NCI-H187 treated with DMSO at 0.1 percent for 48 hours (cell line): ENCODE measurements at places on chromosomes 5 and 9.
A peak's percentile ranks its signal among the peaks of the same experiment; 100 is the strongest.

- no peak for DNase-seq
Observed at GRCh38 chr5:56963246-56963645, 11.3 kb upstream of the MIER3 start.

DNA sequence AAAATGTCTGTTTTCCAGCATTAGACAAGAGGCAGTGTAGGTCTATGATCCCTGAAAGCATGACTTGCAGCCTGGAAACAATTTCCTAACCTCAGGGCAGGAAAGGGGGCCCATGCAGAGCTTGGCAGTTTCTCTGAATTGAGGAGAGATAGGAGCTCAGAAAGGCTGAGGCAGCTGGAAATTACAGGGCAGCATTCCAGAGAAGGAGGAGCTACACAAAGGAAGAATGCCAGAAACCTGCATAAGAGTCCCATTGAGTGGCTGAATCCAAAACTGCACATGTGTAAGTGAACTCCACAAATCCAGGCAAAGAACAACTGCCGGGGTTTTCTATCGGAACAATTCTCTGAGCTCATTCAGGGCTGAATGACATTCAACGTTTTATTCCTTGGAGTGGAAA lies 346.8 kb downstream of the PIK3R1 start:
- peak; percentile 18 for DNase-seq

GRCh38 chr5:58491216-58491892 lies at the start of gene GAPT:
Gene GAPT (plus strand): TSS chr5:58491435. CDS start chr5:58494537, 3,102 bp downstream.
- DNase-seq = no peak

- no peak for DNase-seq
Observed at GRCh38 chr5:77994943-77995342, 218.8 kb upstream of the TBCA start.

- no peak for DNase-seq
Observed at GRCh38 chr5:107373549-107374263, 297.0 kb downstream of the EFNA5 start.

- DNase-seq = no peak
Observed at GRCh38 chr5:135810188-135810943, 24.1 kb upstream of the SLC25A48 start.

DNA sequence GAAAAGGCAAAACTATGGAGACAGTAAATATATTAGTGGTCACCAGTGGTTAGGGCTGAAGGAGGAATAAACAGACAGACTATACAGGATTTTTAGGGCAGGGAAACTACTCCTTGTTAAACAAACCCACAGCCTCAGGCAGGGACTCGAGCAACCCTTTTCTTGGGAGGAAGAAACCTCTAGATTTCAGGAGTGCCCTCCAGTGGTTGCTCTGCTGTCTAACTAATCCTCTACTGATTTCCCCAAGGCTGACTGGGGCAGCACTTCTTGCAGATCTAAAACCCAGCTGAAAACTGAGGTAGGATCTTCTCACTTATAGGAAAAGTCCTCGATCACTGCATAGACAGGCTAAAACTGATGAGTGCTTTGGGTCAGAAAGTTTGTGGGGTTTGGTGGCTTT lies 176.8 kb downstream of the ISOC1 start:
- DNase-seq = no peak

- DNase-seq = no peak
Observed at GRCh38 chr5:110050640-110051345, 361.1 kb downstream of the MAN2A1 start.

GRCh38 chr5:108726446-108727235 lies 21.1 kb upstream of the FER start:
- DNase-seq = no peak

GRCh38 chr9:68530618-68531017 lies 10.1 kb downstream of the TMEM252 start:
- no peak for DNase-seq

DNA sequence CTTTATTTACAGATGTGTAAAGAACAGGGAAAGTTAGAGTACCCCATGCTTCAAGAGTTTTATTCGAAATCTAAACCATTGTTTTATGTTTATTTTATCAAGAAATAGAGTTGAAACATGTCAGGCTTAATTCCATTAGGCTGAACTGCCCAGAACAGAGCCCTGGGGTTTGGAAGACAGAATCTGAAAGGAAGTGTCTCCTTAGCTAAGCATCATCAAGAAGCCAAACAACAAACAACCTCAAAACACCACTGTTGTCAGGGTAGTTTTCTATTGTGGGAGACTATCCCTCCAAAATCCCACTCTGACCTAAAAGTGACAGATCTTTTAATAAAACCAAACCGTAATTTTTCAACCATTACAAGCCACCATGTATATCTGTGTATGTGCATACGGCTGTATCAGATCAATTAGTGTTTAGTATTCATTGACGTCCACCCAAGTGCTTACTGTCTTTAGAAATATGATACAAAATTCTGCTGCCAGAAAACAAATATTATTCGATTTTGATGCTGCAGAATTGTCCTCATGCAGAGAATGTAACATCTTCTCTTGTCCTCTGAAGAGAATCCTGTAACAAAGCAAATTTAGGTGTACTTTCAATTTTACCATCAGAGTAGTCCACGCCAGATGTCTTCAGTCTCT lies 271.9 kb upstream of the TMEM161B start:
- DNase-seq = no peak

GRCh38 chr9:112339886-112340285 lies 6.5 kb upstream of the PTBP3 start:
- DNase-seq = no peak

DNA sequence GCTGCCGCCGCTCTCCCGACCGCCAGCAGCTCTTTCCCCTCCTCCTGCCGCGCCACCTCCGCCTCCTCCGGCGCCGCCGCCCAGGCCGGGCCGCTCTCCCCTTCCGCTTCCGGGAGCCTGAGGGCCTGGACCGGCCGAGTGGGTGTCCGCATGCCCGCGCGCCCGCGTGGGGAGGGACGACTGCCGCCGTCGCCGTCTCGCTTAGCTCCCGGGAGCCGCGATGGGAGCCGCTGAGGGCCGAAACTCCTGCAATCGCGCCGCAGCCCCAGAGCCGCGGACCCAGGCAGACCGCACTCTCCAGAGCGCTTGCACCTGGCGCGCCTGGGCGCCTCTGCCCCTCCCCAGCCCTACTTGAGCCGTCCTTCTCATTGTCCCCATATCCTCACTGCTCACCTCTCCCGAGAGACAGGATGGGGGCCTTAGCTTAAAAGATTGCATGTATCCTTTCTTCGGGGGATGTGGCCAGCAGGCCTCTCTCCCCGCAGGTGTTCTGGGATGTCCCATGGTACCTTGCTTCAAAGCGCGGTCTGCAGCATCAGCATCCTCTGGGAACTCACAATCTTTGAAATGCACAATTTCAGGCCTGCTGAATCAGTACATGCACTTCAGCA lies at the start of gene ZDHHC21:
Gene ZDHHC21, minus strand, starts transcription at position 182 of the 611 bp plus-strand sequence. CDS start 19,092 bp downstream, outside the sequence.
- DNase-seq = no peak

DNA sequence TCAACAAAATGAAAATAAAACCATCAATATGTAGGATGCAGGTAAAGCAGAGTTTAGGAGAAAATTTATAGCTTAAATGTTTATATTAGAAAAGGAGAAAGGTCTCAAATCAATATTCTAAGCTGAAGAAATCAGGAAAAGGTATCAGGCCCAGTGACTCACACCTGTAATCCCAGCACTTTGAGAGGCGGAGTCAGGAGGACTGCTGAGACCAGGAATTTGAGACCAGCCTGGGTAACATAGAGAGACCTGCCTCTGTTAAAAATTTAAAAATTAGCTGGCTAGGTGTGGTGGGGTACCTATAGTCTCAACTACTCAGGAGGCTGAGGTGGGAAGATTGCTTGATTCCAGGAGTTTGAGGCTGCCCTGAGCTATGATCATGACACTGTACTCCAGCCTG lies 32.2 kb downstream of the CCDC69 start:
- no peak for DNase-seq

- DNase-seq = no peak
Observed at GRCh38 chr9:98900244-98900643, 43.5 kb upstream of the COL15A1 start.

GRCh38 chr5:2861605-2862004 lies 110.1 kb upstream of the IRX2 start:
- no peak for DNase-seq

DNA sequence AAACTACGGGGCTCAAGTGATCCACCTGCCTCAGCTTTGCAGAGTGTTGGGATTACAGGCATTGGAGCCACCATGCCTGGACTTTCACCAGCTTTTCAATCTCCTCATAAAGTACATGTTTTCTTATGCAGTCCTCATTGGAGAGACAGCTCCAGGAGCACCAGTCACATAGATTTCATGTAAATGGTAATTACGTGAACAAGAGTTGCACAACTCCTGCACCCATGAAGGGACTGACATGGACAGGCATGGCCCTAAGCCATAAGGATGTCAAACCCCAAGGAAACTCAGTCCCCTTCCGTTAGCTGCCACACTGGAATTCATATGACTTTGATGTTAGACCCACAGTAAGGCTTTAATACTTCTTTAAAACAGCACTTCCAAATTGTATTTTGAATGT lies 7.6 kb upstream of the ADGRV1 start:
- DNase-seq = no peak

DNA sequence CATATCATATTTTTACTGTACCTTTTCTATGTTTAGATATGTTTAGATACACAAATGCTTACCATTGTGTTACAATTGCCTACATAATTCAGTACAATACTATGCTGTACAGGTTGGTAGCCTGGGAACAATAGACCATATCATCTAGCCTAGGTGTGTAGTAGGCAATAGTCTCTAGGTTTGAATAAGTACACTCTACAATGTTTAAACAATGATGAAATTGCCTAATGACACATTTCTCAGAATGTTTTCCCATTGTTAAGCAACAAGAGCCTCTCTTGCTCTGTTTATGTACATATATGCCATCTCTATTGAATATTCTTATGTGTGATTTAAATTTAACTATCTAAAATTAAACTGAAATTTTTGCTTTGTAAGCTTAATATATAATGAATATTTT lies 209.6 kb upstream of the ST8SIA4 start:
- no peak for DNase-seq

DNA sequence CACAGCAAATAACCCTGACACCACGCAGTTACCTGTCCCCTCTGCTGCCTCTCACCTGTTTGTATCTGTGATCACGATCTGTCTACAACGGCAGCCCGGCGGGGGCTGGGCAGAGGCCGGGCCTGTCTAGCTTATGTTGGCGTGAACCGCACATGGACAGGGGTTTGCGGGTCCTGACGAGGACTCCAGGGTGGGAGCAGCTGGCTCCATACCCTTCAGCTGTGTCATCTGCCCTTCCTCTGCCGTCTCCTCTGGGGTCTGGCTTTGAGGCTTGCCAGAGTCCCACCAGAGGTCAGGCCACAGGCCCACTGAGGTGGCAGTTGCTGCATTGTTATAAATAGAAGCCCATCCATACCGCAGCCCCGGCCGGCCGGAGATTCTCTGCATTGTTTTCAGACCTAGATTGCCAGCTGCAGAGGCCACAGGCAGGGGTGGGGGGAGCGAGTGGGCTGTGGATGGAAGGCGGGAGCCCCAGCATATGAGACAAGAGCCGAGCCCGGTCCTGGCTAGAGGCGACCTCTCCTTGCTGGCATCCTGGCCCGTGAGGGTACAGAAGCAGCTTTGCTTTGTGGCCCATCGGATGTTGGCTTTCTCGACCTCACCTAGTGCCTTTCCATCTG lies 37.8 kb downstream of the FAM78A start:
- no peak for DNase-seq

- no peak for DNase-seq
Observed at GRCh38 chr5:84384604-84385575, at the start of gene EDIL3. Gene EDIL3 (minus strand): TSS chr5:84384880. CDS start chr5:84384374, 506 bp downstream.

DNA sequence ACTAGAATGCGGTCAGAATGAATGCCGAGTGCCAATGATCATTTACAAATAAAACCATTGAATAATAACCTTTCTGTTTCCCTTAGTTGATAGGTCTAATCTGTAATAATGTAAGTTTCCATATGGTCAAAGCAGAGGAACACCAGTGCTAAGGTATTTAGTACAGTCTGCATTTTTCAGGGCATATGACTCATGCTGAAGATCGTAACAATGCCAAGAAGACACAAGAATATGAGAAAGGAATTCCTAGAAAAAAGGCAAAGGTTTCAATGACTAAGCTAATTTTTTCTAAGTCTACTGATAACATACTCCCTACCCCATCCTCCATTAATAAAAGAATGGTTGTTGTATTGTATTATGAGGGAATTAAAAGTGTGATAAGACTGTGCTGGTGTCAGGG lies 2.8 kb downstream of the OR1L8 start:
- no peak for DNase-seq

DNA sequence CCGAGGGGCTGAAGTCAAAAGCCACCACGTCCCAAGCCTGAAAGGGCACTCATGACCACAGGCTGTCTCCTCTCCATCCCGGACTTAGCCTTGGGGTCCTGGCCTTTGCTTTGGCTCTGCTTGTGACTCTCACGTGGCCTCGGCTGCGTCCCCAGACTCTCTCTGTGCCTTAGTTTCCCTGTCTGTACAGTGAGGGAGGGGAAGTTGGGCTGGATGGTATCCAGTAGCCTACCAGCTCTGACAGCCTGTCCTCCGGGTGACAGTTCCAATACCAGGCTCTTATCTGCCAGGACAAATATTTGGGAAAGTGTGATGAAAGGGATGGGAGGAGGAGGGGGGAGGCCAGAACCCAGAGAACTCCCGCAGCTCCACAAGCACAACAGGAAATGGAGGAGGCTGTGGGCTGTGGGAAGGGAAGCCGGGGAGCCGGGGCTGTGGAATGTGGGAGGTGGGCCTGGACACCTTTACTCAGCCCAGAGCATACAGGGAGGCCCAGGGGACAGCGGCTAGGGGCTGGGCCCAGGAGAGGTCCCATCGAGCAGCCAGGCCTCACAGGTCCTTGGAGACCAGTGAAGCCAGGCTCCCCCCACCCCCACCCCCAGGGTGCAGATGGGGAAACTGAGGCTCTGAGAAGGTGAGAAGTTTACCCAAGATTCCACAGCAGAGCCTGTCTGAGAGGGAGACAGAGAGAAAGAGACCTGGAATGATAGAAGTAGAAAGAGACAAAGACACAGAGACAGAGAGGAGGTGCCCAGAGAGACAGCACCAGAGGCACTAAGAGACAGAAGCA lies 18.3 kb downstream of the PDGFRB start:
- DNase-seq = no peak

DNA sequence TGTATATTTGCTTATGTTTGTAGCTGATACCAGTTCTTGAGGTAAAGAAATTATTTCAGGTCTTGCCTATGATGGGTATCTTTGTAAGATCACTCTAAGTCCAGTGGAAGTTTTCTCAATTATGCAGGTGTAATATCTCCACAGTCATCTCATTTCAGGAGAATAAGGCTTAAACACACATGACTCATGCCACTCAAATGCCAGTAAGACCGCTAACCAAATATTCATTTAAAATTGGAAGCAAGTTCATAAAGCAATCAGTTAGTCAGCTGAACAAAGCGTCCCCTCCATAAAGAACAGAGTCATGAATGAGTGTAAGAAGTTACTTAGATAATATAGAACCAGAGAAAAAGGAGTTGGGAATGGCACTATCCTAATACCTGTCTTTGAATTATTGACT lies 248.7 kb downstream of the LURAP1L start:
- no peak for DNase-seq
